H4 (cell line): ENCODE measurements at places on chromosomes 5 and 9. TPM values are rescaled to one million over a fixed set of nuclear protein-coding genes. Genes with fewer than 3 reads are reported as not detected.
A peak's percentile ranks its signal among the peaks of the same experiment; 100 is the strongest.

CRB2 gene
- not detected in 2 replicates for total RNA-seq

GRCh38 chr9:121339437-121339836, 30.6 kb downstream of the STOM start:
- DNase-seq: no peak

DNA sequence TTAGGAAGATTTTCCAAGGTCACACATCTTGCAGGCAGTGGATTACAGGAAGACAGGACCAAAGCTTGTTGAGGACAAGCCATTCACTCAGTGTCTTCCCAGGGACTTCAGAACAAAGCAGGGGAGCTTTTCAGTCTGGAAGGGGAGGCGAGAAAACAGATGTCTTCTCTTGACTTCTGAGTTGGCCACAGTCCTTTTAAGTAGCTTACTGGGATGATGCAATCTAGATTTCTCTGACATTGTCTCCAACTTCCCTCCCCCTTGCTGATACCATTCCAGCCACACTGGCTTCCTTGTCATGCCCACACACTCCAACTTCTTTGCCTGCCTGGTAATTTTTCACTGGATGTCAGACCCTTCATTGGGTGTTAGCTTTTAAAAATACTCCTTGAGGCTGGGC, 174.2 kb upstream of the TBC1D2 start:
- DNase-seq: peak; percentile 39

- no peak for DNase-seq
Measured at GRCh38 chr5:102799017-102799416, 43.9 kb downstream of the PAM start.

GRCh38 chr5:422323-423232, 20.4 kb upstream of the EXOC3 start:
- no peak for DNase-seq

DNA sequence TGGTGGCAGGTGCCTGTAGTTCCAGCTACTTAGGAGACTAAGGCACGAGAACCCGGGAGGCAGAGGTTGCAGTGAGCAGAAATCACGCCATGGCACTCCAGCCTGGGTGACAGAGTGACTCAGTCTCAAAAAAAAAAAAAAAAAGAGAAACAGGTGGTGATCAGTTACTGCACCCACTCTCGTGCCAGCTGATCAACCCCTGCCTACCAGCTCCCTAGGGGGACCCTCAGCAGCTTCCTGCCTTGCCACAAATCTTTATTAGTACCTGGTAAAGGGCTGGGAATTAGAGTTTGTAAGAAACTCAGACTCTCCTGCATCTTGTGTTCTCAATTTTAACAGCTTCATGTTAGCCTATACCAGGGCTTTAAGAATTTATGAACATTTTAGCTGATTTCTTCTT, 914.9 kb downstream of the EFNA5 start:
- DNase-seq: no peak
